Vagina (tissue), 2 donors: ENCODE measurements at places on chromosomes 1 and 21.

- DNase-seq, result no peak
Measured at GRCh38 chr1:91685994-91686393, 185.3 kb downstream of the CDC7 start.

- no peak for DNase-seq
Measured at GRCh38 chr1:71502006-71502405, 421.2 kb upstream of the ZRANB2 start.

GRCh38 chr1:168452329-168452728 is 91.5 kb downstream of the XCL2 start:
- DNase-seq, result no peak

- DNase-seq, result no peak
Measured at GRCh38 chr1:90713741-90714509, 3.2 kb downstream of the BARHL2 start.

- DNase-seq, result no peak
Measured at GRCh38 chr1:21775985-21776562, 6.9 kb downstream of the USP48 start.

DNA sequence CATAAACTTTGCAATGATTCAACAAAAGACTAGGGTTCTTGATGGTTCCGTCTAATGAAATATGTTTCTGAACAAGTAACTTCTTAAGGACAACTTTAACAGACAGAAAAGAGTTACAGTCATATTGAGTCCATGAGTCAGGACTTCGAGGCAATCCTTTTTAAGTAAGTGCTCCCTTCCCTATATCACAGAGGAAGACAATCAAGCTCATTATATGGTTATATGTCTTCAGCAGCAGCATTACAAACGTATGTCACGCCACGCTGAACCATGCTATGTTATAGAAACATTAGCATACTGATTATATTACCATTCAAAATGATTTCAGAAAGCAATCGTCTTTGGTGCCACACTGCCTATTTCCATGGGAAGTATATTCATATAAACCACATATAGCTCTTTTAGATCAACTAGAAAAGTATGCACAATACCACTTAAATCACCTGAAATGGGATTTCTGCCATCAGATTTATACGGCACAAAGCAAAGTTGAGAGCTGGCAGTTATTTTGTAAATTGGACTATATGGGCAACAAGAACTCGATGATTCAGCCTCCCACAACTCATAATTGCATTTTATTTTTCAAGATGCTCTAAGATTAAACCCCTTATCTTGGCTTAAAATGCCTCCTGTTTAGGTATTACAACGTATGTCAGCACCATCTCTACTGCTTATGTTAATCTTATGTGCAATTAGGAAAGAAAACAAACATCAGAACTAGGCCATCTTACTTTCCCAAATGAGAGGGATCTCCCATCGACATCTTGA is 111.3 kb upstream of the SAMSN1 start:
- DNase-seq, result no peak

DNA sequence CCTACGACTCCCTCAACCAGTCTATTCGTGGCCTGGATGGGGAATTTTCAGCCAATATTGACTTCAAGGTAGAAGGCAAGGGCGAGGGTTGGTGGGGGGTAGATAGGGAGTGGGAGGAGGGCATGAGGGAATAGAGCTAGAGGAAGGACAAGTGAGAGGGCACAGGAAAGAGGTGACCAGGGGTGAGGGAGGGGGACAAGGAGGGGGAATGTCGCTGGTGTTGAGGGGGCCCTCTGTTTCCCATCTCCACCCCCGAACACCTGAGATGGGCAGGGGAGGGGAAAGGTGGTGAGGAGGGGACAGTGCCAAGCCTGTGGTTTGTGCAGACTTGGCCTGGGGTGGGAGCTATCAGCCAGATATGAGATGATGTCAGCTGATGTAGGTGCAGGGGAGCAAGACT is 8.3 kb upstream of the ADAM15 start:
- no peak for DNase-seq

GRCh38 chr1:21703318-21703963 is 34.3 kb upstream of the RAP1GAP start:
- no peak for DNase-seq

DNA sequence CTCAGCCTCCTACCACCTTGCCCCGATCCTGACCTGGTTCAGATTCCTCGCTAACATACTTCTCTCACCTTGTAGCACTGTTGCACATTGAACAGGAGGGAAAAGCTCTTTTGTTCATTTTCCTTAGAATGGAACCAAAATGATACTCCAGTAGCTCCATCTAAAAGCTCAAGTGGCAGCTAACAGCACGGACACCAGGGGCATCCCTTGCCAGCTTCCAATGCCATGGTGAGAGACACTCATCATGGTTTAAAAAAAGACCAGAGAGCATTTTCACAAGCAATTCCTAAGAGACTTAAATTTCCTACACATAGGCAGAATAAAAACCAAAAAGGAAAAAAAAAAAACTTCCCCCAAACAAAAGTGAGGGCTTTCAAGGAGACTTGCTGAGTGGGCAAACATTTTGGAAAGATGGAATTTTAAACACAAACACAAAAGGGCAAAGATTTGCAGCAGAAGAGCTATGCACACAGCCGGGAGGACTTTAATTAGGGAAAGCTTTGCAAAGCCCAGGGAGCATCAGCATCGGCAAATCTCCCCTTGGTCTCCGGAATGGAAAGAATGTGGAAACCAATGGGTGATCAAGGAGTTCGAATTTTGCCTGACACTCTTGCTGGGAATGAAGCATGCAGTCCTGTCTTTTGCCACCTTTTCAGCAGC is 84.3 kb downstream of the CAPZB start:
- DNase-seq, result no peak

- no peak for DNase-seq
Measured at GRCh38 chr1:92478393-92478792, 8.3 kb downstream of the GFI1 start.

DNA sequence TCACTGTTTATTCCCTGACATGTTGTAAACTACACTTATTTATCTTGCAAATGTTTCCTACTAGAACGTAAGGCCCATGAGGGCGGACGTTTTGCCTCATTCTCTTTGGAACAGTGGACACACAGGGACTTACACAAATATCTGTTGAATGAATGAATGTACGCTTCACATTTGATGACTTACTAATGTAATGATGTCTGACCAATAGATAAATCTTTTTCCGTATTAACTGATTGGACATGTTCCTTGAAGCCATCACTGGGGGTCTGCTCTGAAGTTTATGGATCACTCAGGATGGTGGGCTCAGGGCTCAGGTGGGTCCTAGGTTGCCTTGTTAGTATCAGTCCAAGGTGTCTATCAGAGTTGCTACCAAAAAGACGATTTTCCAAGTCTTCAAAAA is 763.2 kb upstream of the TPTE start:
- DNase-seq, result peak; percentile 75

- DNase-seq, result no peak
Measured at GRCh38 chr1:206866062-206866461, 639 bp downstream of the IL20 start.

DNA sequence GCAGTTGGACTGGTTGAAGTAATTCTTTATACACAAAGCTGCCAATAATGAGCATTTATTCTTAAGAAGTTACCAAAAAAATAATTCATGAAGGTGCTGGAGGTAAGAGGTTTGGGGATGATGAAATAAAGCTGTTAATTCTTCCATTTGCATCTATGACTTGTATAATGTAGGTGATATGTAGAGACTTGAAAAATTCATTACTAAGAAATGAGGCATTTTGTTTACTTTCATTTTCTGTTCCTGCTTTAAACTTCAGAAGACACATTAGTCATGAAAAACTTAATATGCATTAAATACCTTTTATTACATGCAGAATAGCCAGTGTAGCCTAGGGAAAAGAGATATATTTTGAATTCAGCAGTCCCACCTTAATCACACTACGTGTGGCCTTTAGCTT is 214.2 kb downstream of the SLC44A5 start:
- no peak for DNase-seq

DNA sequence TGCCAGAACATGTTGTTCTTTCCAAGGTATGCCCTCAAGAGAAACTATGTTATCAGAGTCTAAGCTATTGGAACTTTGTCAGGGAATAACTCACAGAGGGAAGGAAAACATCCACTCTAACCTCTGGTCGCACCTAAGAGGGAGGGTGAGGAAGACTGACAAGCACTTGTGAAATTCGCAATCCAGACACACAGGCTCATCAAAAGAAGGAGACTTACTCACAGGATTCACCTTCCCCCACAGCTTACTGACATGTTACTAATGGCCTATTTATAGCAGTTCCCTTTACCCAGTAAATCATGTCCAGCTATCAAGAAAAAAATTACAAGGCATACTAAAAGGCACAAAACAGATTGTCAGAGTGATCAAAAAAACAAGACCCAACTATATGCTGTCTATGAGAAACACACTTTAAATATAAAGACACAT is 36.9 kb downstream of the WDR64 start:
- no peak for DNase-seq

- DNase-seq, result no peak
Measured at GRCh38 chr1:168506204-168506819, 37.5 kb downstream of the XCL2 start.

DNA sequence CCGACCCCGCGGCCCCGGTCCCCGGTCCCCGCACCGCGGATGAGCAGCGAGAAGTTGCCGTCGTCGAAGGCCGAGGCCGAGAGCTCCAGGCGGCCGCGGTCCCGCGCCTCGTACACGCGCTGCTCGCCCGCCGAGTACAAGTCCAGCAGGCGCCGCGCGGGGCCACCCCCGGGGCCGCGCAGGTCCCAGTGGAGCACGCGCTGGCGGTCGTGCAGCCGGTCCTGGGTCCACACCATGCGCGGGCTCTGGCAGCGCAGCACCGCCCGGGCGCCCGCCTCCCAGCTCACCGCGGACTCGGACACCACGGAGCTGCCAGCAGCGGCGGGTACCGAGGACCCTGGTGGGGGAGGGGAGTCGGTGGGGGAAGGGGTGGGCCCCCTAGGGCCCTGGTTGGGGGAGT is 2.9 kb downstream of the MXRA8 start:
- no peak for DNase-seq
